PC-3 (cell line): ENCODE measurements at places on chromosomes 3 and 15. TPM values are rescaled to one million over a fixed set of nuclear protein-coding genes. Genes with fewer than 3 reads are reported as not detected.
A peak's percentile ranks its signal among the peaks of the same experiment; 100 is the strongest.

GRCh38 chr3:195257454-195258448 lies 13.2 kb downstream of the XXYLT1 start:
- no peak for DNase-seq

DNA sequence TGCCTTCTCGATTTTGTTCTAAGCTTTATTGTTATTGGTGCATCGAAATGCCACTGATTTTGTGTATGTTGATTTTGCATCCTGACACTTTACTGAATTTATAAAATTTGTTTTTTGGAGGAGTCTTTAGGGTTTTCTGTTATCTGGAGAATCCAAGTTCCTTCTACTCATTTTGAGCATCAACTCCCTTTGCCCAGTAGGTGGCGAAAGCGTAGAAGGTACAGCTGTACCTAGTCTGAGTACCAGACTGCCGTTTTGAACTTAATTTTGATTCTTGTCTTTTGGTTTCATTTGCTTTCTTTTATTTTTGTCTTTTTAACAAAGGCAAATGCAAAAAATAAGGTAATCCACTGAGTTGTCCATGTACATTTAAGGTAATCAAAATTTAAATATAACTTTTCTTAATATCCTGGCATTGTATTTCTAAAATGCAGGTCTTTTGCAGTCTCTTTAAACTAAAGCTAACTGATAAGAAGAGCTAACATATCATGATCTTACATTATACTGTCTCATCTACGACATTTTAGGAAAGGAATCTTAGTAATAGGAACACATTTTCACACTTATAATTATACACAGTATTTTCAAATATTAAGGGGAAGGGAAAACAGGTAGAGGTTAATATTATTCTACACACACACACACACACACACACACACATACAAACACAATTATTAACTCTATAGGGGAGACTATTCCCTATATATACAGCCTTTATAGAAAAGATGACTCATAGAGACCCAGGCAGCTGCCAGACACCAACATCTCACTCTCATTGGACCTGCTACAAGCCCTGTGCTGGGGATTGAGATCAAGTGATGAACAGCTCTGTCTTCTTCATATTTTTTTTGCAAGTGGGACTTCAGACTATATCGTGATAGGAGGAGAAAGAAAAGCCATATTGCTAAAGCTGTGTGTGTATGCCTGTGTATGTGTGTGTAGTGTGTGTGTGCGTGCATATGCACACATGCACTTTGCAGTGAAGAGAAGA lies 71.8 kb downstream of the SYNPR start:
- DNase-seq: peak; percentile 77

- DNase-seq: no peak
Observed at GRCh38 chr3:4895838-4896237, 83.4 kb upstream of the BHLHE40 start.

DNA sequence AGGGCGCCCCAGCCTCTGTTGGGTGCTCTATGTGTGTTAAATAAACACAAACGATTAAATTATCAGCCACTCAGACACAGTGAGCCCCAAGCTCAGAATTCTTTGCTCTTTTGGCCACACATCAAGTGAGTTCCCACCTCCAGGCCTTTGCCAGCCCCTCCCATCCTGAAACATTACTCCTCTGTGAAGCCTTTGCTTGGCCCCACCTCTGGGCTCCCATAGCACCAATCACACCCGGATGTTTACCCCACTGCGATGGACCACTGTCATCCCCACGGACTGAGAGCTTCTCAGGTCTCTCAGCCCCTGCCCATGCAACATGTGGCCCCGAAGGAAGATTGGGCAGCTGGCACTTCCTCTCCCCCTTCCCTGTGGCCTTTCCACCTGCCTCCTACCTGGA lies 85.1 kb downstream of the NUP210 start:
- DNase-seq: no peak

GRCh38 chr3:64444490-64445108 lies 219.3 kb upstream of the PRICKLE2 start:
- no peak for DNase-seq

BCL2A1 gene
- 16.9 and 21.1 TPM in 2 replicates for total RNA-seq

IMPDH2 gene
- total RNA-seq: 532 and 576 TPM in 2 replicates

BNC1 gene
- total RNA-seq: 0.92 and 2.4 TPM in 2 replicates

DNA sequence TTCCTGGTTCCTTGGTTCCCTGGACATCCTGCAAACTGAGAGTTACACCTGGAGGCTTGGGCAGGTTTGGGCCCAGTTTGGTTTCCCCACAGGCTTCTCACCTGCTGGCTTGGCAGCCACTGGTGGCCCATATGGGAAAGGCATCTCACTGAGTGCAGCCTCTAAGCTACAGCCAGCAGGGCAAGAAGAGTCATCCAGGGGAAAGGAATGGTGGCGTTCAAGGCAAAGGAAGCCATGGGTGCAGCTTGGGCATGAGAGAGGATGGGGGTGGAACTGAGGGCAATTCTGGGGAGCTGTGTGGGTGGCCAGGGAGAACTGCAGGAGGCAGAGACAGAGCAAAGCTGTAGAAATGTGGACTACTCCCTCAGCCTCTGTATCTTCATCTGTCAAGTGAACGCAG lies 106.4 kb downstream of the EPHB1 start:
- no peak for DNase-seq

KBTBD13 gene
- not detected in 2 replicates for total RNA-seq

GRCh38 chr3:192867645-192868044 lies 50.0 kb downstream of the MB21D2 start:
- no peak for DNase-seq

- DNase-seq: peak; percentile 60
Observed at GRCh38 chr3:9809615-9810432, at the start of gene TTLL3. TTLL3 (plus strand) TSS chr3:9810262; CDS start chr3:9810662, 400 bp downstream.

CFAP20DC gene
- 13.8 and 15.4 TPM in 2 replicates for total RNA-seq

DNA sequence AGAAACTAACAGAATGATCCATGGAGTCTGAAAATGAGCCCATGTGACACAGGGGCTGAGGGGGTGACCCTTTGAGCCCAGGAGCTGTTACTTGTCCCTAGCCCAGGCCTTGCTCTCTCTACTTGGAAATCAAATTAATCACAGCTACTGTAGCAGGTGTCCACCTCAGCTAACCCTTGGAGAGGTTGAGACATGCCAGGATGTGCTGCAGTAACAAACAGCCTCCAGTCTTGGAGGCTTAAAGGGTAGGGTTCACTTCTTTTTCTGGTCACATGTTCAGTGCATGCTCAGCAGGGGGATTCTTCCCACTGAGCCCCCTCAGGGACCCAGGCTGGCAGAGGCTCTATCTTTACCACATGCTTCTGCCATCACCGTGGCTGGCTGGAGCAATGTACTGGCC lies 21.4 kb downstream of the TPRA1 start:
- no peak for DNase-seq

GRCh38 chr3:142973217-142974009 lies 9.9 kb upstream of the PAQR9 start:
- DNase-seq: no peak

SLCO2A1 gene
- total RNA-seq: not detected in 2 replicates

DNA sequence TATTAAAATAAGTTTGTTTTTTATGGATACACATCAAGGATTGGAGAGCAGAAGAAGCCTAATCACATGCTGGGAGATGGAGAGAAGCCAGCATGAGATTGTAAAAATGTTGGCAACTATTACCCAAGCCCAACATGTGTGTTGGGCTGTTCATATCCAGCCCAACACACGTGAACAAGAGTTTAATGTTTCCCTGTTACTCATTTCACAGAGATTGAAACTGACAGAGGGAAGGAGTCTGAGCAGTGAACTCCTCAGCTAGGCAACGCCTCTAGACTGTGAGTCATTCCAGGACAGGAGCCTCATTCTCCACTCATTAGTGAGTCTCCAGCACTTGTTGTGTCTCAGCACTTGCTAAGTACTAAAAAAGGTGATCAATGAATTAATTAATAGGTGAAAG lies 43.2 kb upstream of the CMSS1 start:
- DNase-seq: peak; percentile 72

DNA sequence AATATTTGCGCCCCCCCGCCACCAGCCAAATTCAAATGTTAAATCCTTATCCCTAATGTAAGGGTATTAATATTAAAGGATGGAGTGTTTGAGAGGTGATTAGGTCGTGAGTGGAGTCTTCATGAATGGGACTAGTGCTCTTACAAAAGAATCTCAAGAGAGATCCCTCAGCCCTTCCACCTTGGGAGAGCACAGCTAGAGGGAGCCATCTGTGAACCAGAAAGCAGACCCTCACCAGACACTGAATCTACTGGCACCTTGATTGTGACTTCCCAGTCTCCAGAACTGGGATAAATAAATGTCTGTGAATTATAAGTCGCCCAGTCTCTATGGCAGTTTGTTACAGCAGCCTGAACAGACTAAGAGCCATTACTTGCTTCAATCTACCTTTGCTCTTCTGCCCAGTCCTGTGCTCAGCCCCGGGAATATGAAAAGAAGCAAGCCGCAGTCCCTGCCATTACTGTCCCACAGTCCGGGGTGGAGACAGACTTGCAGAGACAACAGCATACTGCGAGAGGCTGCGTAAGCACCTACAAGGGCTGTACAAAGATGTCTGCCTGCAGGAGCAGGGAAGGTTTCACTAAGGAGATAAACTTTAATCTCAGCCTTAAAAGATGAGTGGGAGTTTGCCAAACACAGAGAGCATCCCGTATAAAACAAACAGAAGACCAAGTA lies 110.7 kb upstream of the TMCO5A start:
- DNase-seq: no peak

DNA sequence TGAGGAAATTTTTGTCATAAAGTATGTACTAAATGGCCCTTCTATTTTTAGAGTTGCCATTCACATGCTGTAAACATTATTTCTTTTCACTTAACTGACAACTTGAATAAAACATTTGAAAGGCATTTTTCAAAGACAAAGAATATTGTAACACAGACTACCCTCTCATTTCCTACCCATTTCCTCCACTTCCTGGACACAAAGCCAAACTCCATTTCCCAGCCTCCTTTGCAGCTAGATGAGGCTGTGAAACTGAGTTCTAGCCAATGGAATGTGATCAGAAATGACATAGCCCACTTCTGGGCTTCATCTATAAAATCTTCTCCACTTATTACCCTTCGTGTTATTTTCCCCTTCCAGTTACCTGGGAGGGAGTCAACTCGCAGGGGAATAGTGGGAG lies 288.9 kb upstream of the DPH6 start:
- no peak for DNase-seq

DNA sequence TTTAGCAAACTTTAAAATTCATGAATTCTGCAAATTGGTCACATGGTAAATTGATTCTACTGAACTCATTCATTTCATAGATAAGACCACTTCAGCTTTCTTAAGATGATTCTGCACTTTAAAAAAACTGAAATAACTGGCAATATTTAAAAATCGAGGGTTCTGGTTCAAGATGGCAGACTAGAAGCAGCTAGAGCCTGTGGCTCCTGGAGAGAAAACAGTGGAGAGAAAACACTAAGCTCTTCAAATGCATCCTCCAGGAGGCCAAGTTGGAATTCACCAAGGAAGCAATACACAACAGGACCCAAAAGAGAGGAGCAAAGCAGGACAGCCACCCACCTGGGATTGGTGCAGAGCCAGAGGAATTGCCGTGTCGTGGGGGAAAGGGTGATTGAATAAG lies 132.1 kb downstream of the SPATA16 start:
- DNase-seq: no peak

- no peak for DNase-seq
Observed at GRCh38 chr15:31973197-31973596, 57.1 kb upstream of the CHRNA7 start.

GRCh38 chr3:185629554-185630181 lies 43.6 kb downstream of the SENP2 start:
- no peak for DNase-seq

- no peak for DNase-seq
Observed at GRCh38 chr3:13621381-13622221, 72.7 kb downstream of the FBLN2 start.
